ENCODE measurements at places on chromosomes 1 and 21.

DNA sequence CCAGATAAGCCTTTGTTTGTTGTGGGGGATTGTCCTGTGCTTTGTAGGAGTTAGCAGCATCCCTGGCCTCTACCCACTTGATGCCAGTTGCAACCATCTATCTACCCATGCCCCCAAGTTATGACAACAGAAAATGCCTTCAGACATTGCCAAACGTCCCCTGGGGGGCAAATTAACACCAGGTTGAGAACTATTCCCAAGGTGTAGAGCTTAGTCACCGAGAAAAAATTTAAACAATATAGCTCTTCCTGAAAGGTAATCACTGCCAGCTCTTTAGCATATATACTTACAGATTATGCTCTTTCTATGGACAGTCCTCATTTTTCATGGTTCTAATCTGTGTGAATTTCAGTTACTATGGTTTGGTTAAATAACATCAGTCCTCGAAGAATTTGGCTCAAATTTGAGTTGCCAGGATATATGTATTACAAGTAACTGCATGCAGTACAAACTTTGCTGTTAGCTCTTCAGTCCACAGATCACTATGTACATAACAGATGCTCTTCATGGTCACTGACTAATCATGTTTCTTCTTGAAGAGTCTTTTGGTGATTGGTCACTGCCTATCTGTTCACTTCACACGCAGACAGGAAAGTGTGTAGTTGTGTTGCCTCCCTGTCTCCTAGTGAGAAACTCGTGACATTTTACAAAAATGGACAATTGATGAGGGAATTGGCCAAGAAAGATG, 25.2 kb downstream of the MAPKAPK2 start:
- no peak for DNase-seq

- no peak for DNase-seq
Measured at GRCh38 chr1:157415661-157416060, 136.7 kb downstream of the FCRL5 start.

- no peak for DNase-seq
Measured at GRCh38 chr1:26023826-26024225, 2.3 kb downstream of the EXTL1 start.

GRCh38 chr1:54857746-54858561, 29.0 kb downstream of the DHCR24 start:
- no peak for DNase-seq

DNA sequence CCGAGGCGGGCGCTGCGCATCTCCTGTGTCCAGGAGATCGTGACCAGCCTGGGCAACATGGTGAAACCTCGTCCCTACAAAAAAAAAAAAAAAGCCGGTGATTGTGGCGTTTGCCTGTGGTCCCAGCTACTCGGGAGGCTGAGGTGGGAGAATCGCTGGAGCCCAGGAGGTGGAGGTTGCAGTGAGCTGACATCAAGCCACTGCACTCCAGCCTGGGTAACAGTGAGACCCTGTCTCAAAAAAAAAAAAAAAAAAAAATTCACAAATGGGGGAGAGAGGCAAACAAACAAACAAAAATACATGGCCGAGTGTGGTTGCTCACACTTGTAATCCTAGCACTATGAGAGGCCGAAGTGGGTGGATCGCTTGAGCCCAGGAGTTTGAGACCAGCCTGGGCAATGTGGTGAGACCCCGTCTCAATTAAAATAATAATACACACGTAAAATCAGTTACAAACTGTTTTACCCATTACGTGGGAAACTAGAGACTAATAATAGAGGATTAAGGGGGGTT, 758 bp downstream of the TATDN3 start:
- no peak for DNase-seq

GRCh38 chr1:193846876-193847604, 660.6 kb upstream of the B3GALT2 start:
- no peak for DNase-seq

DNA sequence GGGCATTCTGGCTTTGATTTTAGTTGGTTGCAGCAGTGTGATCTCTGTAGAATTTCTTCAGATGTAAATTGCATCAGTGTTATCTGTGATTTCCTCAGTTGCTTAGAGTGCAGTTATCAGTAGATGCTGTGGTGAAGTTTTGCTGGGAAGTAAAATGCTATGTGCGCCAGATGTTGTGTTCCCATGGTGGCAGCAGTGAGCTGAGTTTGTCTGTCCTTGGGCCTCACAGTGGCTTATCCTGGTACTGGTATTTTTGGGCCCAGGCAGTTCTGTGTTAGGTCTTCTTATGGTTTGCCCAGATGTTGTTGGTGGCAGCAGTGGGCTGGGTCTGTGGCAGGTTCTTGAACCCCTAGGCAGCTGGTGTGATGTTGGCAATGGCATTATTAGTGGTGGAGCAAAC, 1242.1 kb downstream of the PLA2G4A start:
- no peak for DNase-seq

DNA sequence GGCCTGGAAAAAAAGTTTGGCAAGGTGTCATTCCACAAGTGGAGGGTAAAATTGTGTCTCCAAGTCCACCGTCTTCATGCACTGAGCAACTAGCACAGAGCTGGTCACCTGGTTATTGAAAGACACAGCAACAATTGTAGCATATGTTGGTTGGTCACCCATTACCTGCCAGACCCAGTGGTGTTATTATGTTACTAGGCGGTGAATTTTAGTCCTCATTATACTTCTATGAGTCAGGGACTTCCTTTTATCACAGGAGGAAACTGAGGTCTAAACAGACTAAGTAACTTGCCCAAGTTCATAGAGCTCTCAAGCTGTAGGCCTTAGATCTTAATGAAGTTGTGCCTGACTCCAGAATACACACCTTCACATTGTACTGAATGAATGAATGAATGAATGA, 94.9 kb upstream of the VANGL1 start:
- no peak for DNase-seq

GRCh38 chr1:226656201-226656600, 82.9 kb downstream of the ITPKB start:
- no peak for DNase-seq

GRCh38 chr1:50438945-50439344, 15.7 kb upstream of the DMRTA2 start:
- DNase-seq = no peak

DNA sequence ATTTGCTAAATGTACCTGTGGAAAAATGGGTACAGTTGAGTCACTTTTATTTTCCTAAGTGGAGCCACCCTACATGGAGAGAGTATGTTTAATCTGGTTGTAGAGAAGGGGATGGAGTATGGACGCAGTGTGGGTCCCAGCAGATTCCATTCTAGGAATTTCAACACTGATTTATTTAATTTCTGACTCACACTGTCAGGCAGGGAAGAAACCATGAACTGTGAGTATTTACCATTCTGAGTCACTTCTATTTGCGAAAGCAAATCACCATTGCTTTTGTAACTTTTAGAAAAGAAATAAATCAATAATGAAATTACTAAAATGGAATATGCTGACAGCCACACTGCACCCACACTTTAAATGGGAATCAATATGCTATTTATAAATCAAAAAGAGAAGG, 339.0 kb downstream of the DSCAM start:
- no peak for DNase-seq

DNA sequence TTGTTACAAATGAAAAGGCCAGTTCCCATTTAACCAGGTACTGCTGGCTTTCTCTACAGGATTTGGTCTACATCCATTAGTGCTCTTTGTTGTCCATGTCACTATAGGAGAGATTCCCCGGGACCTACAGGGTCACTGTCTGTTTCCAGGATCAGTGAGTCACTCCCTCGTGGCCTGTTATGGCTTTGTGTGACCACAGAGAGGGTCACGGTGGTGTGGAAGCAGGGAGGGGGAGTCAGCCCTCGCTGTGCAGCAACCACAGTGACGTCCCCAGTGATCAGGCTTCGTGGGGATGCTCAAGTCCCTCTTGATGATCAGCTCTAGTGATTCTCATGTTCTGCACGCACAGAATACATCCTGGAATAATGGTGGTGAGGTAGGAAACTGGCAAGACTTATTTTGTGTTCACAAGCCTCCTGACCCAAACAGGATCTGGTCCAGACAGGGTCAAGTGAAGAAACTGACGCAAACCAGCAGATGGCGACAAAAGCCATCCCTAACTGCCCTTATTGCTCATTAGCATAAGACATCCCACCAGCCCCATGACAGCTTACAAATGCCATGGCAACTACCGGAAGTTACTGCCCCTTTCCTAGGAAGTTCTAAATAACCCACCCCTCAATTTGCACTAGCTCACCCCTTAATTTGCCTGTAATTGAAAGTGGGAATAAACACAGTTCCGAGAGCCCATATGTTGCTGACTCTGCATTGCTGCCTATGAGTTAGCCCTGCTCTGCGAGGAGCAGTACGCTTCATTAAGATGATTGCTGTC, 98.5 kb downstream of the DISC1 start:
- no peak for DNase-seq

Measured in GM18507 (cell line).